ENCODE measurements at places on chromosomes 5 and 9.

DNA sequence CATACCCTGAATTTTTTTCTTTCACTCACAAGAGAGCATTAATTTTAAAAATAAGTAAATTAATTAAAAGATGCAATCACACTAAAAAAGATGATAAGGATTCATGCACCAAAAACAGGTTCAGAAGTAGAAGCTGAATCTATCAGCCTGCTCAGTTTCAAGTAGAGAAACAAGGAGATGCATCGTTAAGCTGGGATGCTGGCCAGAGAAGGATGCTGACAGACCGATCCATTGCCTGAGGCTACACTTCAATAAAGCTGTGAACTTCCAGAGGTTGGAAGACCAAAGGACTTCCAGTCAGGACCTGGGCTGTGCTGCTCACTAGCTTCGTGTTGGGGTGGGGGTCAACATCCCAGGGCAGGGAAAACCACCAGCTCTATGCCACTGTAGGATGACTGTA is 457.7 kb downstream of the EFNA5 start:
- no peak for DNase-seq

DNA sequence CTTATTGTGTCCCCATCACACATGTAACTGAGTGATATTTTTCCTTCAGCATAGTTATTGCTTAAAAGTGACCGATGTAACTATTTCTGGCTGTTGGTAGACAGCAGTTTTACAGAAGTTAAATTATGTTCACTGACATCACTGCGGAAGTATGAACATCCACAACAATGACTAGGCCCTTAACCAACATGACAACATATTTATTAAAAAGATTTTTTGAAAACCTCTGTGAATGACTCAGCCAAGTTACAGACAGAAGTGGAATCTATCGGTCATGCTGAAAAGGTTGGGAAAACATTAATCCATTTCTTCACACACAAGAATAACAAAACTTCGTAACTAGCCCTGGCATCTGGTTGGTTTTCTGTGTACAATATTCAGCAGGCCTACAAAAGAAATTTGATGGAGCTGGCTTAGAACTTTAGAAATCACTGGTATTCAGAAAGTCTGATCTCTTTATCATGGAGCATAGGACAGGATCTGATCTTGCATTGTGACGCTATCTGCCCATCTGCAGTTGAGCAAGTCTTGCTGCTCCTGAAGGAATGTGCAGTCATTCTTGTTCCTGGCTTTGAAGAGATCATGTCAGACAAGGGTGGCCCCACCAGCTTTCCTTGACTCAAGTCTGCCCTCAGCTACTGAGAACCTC is 6.5 kb downstream of the GLIS3 start:
- DNase-seq, result no peak

DNA sequence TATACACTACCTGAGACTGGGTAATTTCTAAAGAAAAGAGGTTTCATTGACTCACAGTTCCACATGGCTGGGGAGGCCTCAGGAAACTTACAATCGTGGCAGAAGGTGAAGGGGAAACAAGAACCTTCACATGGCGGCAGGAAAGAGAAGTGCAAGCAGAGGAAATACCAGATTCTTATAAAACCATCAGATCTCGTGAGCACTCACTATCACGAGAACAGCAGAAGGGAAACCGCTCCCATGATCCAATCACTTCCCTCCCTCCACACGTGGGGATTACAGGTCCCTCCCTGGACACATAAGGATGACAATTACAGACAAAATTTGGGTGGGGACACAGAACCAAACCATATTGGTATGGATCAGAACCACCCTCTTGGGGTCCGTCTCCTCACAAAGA is 44.2 kb upstream of the SPIN1 start:
- DNase-seq, result no peak

- DNase-seq, result no peak
Measured at GRCh38 chr5:76144513-76145274, 61.5 kb downstream of the SV2C start.

- DNase-seq, result no peak
Measured at GRCh38 chr5:118956727-118957126, 31.6 kb downstream of the DTWD2 start.

DNA sequence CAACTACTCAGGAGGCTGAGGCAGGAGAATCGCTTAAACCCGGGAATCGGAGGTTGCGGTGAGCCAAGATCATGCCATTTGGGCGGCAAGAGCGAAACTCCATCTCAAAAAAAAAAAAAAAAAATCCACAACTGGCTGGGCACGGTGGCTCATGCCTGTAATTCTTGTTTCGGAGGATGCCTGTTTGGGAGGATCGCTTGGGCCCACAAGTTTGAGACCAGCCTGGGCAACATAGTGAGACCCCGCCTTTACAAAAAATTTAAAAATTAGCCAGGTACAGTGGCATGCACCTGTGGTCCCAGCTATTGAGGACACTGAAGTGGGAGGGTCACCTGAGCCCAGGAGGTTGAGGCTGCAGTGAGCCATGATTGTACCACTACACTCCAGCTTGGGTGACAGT is 1.9 kb upstream of the EIF4EBP3 start:
- DNase-seq, result no peak

- no peak for DNase-seq
Measured at GRCh38 chr5:40853632-40854192, 12.5 kb downstream of the CARD6 start.

DNA sequence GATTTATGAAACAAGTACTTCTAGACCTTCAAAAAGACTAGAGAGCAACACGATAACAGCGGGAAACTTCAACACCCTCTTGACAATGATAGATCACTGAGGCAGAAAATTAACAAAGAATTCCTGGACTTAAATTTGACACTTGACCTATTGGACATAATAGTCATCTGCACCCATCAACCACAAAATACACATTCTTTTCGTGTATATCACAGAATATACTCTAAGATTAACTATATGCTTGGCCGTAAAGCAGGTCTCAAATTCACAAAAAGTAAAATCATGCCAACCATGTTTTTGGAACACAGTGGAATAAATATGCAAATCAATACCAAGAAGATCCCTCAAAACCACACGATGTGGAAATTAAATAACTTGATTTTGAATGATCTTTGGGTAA is 559.4 kb downstream of the DNAH5 start:
- DNase-seq, result no peak

- DNase-seq, result no peak
Measured at GRCh38 chr5:134523543-134524271, 1.8 kb upstream of the JADE2 start.

GRCh38 chr5:150556859-150557508 is 49.1 kb downstream of the NDST1 start:
- no peak for DNase-seq

GRCh38 chr5:133274597-133274935 is 222.8 kb downstream of the HSPA4 start:
- no peak for DNase-seq

DNA sequence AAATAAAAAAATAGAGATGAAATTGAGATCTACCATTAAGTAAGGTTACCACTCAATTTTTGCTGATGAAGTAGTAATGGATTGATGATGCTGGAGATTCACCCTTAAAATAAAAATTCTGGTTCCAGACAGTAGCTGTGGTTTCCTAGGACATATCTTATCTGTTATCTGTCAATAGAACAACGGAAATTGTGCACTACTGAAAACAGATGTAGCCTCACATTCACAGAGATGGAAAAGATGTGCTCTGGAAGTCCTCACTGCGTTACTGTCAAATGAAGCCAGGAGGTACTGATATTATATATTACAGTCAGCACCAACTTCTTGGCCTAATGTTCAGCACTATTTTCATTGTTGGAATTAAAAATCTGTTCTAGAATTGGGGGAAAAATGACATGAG is 154.0 kb downstream of the SLC24A2 start:
- no peak for DNase-seq

DNA sequence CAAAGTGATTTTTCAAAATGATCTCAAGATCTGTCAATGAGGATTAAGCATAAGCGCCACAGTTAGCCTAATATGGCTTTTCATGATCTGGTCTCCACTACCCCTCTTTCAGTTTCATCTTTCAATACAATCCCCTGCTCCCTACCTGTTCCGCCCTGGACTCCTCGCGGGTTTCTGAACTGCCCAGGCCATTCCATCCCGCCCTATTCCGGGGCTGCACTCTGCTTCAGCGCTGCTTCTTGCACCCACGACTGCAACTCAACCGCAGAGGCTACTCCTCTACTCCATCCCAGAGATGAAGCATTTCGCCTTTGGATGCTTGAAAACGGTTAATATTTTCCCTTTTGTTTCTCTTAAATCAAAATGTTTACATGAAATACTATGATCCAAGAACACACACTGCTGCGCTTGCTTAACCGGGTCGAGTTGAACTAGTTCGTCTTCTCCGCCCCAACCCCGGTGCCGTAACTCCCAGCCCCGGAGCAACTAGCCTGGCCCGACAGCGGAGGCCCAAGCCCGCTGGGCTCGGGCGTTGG is 716 bp upstream of the OTULIN start:
- no peak for DNase-seq

GRCh38 chr5:45162974-45163373 is 354.2 kb downstream of the MRPS30 start:
- DNase-seq, result no peak

DNA sequence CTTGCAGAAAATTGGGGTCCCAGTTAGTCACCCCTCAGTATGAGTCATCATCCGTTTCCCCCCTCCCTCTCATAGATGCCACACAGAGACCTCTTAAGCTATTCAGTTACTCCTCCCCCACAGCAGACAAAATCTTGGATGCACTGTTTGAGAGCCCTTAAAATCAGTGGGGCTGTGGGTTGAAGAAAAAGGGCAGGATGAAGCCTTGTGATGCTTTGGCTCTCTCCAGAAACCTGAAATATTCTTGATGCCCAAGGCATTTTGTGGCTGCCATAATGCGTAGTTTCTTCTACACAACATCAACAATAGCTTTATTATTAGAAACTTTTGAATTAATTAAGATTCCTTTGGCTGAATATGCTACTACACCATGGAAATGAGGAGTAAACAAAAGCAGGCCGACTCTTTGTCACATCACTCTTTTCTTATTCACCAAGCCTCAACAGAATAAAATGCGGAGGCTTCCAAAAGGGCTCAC is 133.8 kb downstream of the MRPS30 start:
- no peak for DNase-seq

GRCh38 chr5:124906339-124907097 is 160.1 kb upstream of the ZNF608 start:
- no peak for DNase-seq

Measured in esophagus squamous epithelium (tissue), 5 donors.